Stimulated activated CD8-positive, alpha-beta memory T cell treated with anti-CD3 and anti-CD28 coated beads, Interleukin-4, amount 100 ng/mL, for 1 hour (primary cell): ENCODE measurements at places on chromosomes 2 and 18.

GRCh38 chr2:216888887-216889622, 29.2 kb upstream of the TNP1 start:
- no peak for DNase-seq

- DNase-seq, result no peak
These were observed 127.0 kb downstream of the METTL4 start for GRCh38 chr18:2444201-2444875.

GRCh38 chr2:149487189-149487588, 100.4 kb downstream of the MMADHC start:
- no peak for DNase-seq

DNA sequence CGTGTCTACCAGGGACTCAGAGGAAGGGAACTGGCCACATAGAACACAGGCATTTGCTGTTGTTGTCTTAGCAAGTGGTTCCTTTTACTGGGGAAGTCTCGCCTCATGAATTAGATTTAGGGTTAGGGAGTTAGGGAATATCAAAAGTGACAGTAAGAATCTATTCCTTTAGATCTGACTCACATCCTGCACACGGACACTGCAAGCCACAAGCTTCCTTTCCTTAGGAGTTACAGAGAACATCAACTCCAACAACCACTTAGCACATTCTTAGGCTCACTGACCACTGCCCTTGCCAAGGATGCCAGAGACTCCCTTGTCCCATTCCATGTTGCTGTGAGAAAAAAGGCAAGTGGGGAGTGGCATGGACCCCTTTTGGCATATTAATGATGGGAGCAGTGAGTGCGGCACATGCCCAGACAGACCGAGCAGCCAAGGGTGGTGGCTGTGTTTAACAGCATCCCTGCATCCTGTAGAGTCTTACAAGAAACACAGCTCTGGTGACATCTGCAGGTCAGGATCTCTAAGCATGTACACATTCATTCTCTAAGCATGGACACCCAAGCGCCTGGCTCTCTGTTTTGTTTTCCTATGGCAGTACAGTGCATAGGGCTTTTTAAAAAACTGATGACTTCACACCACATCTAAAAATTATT, 745.6 kb upstream of the RAB6C start:
- DNase-seq, result no peak

GRCh38 chr18:76450452-76451395, 44.3 kb downstream of the ZNF516 start:
- no peak for DNase-seq

DNA sequence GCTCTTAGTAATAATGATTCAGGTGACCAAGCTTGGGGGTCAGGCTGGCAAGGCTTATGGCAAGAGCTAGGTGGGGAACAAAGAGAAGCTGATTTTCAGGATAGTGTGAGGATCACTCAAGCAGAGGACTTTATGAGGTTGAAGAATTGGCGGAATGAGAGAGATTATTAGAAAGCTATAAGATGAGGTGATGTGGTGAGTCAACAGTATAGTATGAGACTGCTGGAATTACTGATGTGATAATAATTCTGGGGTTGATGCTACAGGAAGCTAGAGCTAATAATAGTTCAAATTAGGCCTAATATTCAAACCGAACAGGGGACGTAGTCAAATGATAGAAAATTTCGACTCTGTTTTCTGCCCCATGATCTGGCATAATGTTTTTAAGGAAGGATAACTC, 2115.3 kb upstream of the PIK3C3 start:
- DNase-seq, result no peak

DNA sequence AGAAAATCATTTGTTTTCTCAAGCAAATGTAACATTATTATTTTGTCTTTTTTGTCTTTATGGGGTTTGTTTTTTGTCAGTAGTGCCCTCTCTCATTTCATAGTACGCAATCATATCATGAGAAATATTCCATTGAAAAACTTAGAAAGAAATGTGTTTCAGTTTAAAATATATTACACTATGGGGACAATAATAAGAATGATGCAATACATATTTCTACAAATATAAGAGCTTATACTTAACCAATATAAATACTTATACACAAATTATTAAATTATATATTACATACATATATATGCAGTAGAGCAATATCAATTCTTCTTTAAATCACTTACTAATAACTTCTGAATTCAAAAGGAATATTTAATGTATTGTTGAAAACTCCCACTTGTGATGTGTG, 13.7 kb downstream of the LRRTM4 start:
- no peak for DNase-seq

GRCh38 chr18:9751371-9752031, 43.4 kb downstream of the RAB31 start:
- no peak for DNase-seq

- DNase-seq, result no peak
These were observed 43.1 kb upstream of the SLC39A10 start for GRCh38 chr2:195613922-195614321.

DNA sequence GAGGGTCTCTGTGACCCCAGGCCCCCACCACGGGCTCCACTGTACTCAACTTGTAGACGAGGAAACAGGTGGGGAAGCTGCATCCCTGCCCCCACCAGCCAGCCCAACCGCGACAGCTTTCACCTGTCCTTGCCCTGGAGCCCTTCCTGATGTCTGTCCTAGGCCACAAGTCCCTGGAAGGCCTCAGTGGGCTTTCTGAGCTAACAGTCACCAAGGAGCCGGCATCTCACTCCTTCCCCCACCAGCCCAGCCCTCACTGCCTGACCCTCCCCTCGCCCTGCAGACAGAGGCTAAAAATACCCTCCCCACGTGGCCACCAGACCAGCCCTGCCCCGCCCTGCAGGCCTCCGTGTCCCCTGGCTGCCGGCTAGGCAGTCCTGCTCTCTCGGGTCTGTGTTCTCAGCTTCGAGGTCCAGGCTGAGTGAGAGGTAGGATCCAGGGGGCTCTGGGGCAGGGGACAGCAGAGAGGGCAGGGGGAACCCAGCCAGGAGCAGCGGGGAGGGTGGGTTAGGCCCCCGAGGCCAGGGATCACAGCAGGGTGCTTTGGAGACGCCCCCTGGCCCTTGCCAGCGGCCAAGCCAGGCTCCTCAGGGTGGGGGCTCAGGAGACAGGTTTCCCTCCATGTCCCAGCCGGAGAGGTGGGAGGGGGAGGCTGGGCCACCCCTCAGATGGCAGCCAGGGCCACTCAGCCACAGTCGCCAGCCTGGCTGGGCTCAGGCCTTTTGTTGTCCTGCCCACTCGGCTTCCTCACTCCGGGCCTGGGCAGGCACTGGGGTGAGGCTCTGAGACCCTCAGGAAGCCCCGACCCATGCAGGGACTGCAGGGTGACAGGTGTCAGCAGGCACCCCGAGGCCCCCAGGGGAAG, at the start of gene KLHL30:
Gene KLHL30 (plus strand): TSS at position 338 of the 865 bp plus-strand sequence. CDS start 2,087 bp downstream, outside the sequence.
- no peak for DNase-seq

DNA sequence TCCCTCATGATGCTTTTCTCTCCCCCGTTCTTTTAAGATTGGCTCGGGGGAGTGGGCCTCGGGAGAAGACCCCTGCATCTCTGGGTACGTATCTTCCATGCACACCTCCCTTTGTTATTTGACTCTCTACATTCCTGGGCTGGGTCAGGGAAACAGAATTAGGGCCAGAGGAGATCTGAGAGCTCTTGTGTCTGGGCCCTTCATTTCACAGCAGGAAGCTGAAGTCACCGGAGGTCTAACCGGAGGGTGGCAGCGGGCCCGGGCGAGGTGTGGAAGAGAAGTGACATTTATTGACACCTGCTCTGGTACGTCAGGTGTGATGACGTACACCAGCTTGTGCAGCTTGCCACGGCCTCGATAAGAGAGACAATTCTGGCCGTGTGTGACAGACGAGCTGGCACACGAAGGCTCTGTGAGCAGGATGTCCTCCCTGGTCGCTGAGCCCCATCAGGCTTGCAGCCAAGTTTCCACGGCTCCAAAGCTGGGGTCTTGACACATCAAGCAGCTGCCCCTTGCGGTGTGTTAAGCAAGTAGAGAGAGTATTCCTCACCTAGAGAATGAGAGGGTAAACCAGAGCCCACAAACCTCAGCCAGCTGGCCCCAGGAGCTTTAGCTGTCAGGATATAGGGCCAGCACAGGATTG, 30.4 kb downstream of the TOGARAM2 start:
- DNase-seq, result peak; percentile 62

GRCh38 chr2:129689653-129690448, 289.6 kb upstream of the RAB6C start:
- DNase-seq, result no peak

GRCh38 chr18:6921571-6921970, 192.1 kb downstream of the ARHGAP28 start:
- no peak for DNase-seq

DNA sequence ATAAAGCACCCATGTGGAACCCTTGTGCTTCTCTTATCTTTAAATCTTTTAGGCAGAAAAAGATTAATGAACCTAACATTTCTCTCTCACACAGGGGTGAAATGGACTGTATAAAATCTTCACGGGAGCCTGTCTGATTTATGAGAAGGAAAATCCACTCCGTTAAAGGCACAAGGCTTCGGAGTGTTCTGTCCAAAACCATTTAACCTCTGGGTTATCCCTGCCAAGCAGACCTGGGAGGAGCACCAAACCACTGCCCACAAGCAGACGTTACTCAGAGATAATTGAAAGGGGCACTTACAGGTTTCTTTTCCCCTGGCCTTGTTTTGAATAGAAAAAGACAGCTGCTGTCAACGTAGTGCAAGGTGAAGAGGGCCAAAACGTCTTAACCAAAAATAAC, 184.4 kb upstream of the DOK6 start:
- DNase-seq, result no peak

- no peak for DNase-seq
These were observed 21.9 kb upstream of the ROCK2 start for GRCh38 chr2:11366326-11366741.

- DNase-seq, result no peak
These were observed 36.3 kb downstream of the YWHAQ start for GRCh38 chr2:9594366-9595054.

GRCh38 chr2:86760371-86760770, 30.3 kb downstream of the CD8A start:
- no peak for DNase-seq

DNA sequence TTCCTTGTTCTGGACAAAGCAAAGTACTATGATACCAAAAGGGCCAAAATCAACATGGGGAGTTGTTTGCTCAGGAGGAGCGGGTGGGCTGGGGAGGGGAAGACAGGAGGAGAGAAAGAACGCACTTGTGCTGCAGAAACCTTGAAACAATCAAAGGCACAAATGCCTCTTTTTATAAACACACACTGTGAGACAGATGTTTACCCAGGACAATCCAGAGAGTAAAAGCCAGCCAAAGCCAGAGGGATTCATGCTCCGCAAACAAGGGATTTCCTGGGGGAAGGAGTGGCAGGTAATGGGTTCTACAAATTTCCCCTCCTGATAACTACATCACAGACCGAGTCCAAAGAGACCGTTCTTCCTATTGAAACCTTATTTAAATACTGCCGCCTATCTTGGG, 323.5 kb upstream of the SKOR2 start:
- no peak for DNase-seq

GRCh38 chr18:76633588-76634269, 138.7 kb upstream of the ZNF516 start:
- DNase-seq, result no peak

GRCh38 chr18:3616142-3616541, 166.2 kb downstream of the TGIF1 start:
- no peak for DNase-seq

DNA sequence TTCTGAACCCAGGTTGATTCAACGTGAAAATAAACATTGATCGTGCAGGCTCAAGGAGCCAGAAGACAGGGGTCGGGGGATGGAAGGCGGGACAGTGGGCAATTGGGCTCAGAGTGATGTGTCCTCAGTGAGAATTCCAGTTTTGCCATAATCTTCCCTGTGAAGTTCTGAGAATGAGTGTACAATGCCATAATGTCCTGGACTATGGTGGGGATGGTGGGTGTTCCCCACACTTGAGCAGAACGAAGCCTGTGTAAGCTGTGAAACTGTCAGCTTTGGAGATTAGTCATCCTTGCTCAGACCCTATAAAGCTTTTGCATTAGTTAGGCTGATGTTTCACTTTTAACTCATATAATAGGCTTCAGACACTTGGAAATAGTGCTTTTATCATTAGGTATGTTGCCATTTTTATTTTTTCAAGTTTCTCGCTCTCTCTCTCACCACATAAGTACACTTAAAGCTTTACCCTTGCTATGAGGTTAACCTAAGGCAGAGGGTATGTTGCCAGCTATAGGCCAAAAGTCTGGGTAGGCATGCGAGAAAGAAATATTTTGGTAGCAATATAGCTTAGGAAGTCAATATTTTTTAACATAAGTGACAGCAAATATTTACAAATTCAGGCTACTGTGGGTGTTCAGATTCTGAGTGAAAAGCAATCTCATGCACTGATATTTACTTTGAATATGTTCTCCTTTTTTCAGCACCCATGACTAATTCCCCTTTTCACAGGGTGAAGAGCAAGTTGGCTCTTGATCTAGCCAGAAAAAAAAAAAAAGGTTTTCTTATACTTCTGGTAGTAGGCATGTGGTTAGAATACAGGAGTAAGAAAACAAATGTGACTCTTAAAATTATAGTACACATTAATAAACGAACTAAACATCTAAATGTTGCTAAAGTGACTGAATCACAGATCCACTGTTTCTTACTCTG, 47.2 kb downstream of the CDC42EP3 start:
- DNase-seq, result no peak

DNA sequence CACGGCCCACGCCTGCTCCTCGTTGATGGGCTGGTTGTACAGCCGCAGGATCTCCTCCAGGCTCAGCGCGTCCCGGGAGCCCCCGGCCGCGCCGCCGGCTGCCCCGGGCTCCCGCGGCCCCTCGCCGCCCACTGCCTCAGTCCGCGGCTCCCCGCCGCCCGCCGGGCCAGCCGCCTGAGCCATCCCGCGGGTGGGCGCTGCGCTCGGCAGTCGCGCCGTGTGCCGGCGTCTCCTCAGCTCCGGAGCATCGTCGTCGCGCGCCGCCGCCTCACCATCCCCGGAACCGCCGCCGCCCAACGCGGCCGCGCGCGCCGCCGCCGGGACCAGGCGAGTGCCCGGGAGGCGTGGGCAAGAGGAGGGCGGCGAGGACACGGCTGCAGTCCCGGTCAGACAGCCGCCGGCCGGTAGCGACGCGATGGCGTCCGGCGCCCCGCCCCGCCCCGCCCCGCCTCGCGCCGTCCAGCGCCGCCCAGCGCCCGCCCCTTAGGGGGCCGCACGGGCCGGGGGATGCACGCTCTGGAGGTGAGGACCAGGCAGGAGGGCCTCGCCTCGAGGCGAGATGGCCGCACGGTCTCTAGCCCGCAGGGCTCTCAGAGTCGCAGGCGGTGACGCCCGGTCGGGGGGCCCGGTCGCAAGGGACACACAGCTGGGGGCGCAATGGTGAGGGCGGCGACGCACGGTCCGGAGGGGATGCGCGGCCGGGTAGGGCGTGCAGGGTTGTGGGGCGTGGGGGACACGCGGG, at the start of gene SPIRE1:
Gene SPIRE1 (minus strand): TSS at position 424 of the 742 bp plus-strand sequence. CDS start 241 bp downstream, at position 183.
- DNase-seq, result peak; percentile 4

GRCh38 chr2:133657591-133657990, 89.3 kb upstream of the NCKAP5 start:
- no peak for DNase-seq

DNA sequence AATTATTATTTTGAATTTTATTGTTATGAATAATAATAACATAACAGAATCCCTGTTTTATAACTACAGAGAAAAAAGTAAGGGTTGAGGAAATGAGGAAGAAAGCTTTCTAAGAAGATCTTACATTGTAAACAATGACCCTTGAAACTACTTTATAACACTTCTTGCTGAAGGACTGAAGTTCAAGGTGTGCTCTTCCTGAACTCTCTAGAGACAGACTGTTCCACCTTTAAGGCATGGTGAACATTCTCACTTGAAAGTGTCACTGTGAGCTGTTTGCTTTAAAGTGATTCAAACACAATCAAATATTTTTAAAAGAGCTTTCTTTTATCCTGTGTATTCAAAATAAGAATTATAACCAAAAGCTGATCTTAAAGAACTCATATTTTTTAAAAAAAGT, 131.5 kb downstream of the DNAH7 start:
- no peak for DNase-seq

- DNase-seq, result no peak
These were observed 134.0 kb upstream of the LYPD1 start for GRCh38 chr2:132804051-132804450.
